ENCODE measurements at places on chromosomes 2 and 18.

- DNase-seq, result no peak
These were observed 135.9 kb downstream of the PRPF40A start for GRCh38 chr2:152581360-152581759.

- DNase-seq, result no peak
These were observed 131.7 kb downstream of the BCL2L11 start for GRCh38 chr2:111252436-111252835.

- DNase-seq, result no peak
These were observed 25.2 kb downstream of the AGFG1 start for GRCh38 chr2:227497158-227497557.

- no peak for DNase-seq
These were observed 1.1 kb downstream of the TRABD2A start for GRCh38 chr2:84879584-84880394.

DNA sequence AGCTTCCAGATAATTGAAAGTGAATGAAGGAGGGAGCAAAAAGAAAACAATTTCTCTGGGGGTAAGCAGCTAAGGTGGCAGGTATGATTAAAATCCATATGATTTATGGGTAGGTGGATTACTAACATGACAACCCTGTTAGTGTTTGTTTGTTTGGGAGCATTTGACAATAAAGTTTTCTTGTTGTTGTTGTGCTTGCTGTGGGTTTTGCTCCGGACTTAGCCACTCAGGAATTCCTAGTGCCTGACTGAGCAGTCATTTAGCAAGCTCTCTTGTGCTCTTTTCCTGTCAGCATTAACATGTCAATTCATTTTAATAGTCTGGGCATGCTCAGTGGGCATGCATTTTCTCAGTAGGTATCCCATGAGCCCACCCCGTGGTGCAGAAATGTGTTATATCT lies 674.8 kb upstream of the ZEB2 start:
- no peak for DNase-seq

DNA sequence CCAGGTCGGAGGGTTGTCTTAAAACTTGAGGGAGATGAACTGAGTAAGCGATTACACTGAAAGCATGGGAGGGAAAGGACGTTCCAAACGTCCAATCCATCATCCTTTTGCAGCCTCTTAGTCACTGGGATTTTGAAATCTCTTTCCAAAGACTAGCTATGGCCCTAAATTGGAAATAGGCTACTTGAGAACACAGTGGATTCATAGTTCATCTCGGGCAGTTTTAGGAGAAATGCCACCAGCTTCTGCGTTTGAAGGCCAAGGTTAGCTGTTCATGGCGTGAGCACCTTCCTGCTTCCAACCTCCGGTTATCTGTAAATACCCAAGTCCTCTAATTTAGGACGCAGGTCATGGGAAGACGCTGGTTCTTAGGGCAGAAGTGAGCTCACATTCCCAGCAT lies 821 bp upstream of the EML6 start:
- no peak for DNase-seq

- no peak for DNase-seq
These were observed 101.5 kb downstream of the VAPA start for GRCh38 chr18:10015288-10015701.

DNA sequence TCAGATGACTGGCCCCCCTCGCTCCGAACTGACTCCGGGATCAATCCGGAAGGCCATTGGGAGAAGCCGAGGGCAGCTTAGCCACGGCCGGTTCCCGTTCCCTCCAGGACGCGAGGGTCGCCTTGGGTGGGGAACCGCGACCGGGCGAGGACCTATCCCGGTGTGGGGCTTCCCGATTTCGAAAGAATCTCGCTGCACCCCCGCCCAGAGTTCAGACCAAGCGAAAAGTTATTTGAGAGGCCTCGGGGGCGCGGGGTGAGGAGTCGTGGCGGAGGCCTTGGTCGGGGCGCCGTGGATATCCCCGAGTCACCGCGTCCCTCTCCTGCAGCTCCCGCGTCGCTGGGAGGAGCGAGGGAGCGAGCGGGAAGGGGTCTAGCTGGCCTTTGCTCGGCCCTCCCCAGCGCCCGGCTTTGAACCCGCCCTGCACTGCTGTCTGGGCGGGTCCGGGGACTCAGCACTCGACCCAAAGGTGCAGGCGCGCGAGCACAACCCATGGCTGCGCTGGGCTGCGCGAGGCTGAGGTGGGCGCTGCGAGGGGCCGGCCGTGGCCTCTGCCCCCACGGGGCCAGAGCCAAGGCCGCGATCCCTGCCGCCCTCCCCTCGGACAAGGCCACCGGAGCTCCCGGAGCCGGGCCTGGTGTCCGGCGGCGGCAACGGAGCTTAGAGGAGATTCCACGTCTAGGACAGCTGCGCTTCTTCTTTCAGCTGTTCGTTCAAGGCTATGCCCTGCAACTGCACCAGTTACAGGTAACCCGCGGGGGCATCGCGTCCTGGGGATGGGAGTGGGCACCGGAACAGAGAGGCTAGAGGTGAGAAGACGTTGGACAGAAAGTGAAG lies at the start of gene CYP27A1:
Gene CYP27A1 (plus strand): TSS at position 457 of the 837 bp plus-strand sequence. CDS start 36 bp downstream, at position 493.
- no peak for DNase-seq

DNA sequence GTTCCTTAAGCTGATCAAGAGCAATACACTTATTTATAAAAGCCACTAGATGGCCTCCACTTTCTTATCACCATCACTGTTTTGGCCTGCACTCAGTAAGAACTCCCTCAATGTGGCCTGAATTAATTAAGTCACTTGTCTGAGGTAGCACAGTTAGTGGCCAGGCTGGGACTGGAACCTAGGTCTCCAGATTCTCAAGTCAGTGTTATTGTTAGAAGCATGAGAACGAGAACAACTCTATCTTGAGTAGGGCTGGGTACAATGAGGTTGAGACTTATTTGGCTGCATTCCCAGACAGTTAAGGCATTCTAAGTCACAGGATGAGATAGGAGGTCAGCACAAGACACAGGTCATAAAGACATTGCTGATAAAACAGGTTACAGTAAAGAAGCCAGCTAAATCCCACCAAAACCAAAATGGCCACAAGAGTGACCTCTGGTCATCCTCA lies 115.8 kb downstream of the SS18 start:
- no peak for DNase-seq

DNA sequence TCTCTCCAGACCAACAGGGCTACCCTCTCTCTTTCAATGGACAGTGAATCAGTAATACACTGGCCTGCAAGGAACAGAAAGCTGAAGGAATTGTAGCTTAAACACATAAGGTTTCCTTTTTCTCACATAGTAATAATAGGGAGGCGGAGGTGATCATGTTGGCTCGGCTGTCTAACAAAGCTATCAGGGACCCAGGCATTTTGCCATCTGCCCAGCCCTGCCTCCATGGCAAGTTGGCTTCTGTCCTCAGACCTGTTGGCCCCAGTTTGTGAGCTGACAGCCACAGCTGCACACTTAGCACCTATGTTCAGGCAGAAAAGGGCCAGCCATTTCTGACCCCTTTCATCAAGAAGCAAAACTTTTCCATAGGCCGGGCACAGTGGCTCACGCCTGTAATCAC lies 2.0 kb upstream of the CHRNG start:
- no peak for DNase-seq

- no peak for DNase-seq
These were observed 330.2 kb upstream of the FANCL start for GRCh38 chr2:58571181-58571852.

- no peak for DNase-seq
These were observed 36.5 kb downstream of the ZNF532 start for GRCh38 chr18:58901143-58901542.

DNA sequence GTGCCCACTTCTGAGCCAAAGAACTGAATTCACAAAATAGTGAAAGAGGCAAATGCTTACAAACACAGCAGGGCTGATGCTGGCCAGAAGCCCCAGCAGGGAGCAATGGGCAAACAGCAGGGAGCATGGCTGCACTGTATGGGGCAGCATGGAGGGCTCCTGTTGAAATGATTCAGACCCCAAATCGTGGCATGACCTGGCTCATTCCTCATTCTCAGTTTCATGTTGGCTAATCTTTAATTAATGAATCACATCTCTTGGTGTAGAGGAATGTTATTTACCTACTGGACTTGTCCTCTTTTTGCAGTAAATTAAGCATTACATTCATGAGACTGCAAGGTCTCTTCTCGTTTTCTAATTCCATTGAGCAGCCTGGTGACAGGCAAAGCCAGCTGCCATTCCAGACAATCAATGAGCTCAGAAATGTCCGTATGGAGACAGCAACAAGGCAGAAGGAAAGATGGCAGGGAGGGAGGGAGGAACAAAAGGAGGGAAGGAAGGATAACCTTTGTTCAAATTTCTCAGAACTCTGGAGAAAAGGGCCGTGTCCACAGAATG lies 84.9 kb upstream of the ST8SIA3 start:
- no peak for DNase-seq

- no peak for DNase-seq
These were observed 366.5 kb upstream of the CRIM1 start for GRCh38 chr2:35989040-35989439.

GRCh38 chr2:66431846-66432587 lies 2.9 kb upstream of the MEIS1 start:
- DNase-seq, result no peak

- no peak for DNase-seq
These were observed 36.6 kb downstream of the CYP1B1 start for GRCh38 chr2:38039121-38039910.

GRCh38 chr2:169819106-169819505 lies 5.6 kb downstream of the METTL5 start:
- DNase-seq, result no peak

DNA sequence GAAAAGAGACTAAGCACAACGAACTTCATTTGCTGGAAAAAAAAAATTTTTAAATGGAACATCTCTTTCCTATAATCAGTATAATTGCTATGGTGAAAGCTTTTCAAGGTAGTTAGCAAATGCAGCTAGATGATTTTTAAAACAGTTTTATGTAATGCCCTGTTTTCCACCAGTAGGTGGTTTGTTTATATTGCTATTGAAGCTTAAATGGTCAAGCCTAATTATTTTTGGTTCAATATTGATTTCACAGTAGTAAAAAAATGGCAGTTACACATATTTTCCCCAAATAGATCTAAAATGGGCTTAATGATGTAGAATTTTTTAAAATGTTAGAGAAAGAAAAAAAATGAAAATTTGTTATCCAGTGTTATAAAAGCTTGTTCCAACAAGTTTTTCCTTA lies 70.2 kb downstream of the CDH19 start:
- DNase-seq, result no peak

DNA sequence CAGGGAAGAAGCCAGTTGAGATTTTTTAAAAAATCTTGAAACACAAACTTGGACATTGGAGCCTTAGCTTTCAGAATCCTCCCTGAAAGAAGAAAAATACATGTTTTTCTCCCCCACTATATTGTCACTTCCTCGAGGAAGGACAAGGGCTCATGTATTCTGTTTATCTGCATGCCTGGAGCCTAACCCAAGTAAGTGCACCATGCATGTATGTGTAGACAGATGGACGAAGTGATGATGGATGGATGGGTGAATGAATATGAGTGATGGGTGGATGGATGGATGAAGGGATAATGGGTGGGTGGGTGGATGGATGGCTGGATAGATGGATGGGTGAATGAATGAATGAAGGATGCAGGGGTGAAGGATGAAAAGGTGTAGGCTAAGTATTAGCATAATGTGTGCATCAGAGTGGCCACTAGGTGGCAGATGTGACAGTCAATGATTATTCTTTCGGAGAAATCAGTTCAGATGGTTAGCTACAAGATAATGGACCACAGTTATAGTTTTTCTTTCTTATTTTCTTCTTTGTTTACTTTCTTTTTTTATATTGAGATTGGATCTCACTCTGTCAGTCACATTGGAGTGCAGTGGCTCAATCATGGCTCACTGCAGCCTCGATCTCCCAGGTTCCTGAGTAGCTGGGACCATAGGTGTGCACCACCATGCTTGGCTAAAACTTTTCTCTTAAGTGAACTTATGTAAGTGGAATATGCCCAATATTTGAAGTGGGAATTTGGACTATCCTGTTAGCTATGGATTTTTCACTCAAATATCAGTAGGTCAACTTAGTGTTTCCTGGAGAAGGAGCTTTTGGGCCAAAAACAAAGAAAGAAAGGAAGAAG lies 18.5 kb upstream of the CCDC93 start:
- no peak for DNase-seq

- DNase-seq, result no peak
These were observed 14.1 kb upstream of the MYCN start for GRCh38 chr2:15926252-15926651.

DNA sequence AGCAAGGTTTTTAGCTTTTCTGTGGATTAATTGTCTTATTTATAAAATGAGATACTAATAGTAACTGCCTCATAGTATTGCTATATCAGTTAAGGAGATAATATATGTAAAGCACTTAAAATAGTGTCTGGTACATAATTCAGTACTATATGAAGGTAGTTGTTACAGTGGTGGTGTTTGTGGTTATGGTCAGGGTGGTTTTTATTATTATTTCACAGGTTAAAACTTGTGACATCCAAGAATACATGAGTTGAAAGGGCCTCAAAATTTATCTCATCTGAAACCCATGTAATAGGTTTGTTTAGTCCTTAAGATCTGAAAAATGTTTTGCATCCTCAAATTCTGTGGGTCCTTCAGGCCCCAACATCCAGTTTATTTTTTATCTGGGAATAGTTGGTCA lies 369.5 kb upstream of the LRATD1 start:
- DNase-seq, result no peak

GRCh38 chr2:170307052-170307451 lies 129.1 kb downstream of the MYO3B start:
- no peak for DNase-seq

DNA sequence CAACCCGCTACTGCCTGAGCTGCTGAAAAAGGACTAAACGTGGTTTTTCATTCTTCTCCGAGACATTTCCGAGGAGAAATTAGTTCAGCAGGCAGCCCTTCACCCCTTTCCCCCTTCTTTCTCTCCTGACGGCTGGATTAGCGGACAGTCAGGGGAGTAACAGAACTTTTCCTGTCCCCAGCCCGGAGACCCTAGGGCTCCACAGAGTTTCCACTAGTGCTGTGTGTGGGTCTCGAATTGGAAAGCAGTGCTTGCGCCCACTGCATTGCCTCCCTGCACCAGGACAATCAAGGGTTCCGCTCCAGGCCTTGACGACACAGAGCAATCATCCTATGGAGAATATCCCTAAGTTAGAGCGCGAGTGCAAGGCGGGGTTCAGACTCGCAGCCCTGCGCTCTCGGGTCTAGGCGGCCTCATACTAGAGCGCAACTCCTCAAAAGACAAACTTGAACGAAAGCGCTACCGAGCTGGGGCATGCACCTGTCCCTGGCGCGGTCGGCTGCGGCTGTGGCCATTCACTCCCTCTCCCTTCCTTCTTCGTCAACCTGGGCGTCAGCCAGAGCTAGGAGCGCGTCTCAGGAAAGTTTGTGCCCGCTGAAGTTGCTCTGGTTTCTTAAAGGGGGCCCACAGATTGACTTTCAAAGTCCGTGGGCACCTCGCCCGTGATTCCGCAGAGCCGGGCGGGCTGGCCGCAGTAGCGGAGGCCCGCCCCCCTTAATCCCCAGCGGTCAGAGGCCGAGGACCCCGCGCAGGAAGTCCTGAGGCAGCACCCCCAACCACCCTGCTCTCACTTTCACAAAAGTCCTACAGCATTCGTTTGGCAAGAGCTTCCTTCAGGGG lies 801 bp downstream of the OSR1 start:
- no peak for DNase-seq
